ENCODE measurements at places on chromosomes 11 and 22. TPM values are rescaled to one million over a fixed set of nuclear protein-coding genes. Genes with fewer than 3 reads are reported as not detected.

DNA sequence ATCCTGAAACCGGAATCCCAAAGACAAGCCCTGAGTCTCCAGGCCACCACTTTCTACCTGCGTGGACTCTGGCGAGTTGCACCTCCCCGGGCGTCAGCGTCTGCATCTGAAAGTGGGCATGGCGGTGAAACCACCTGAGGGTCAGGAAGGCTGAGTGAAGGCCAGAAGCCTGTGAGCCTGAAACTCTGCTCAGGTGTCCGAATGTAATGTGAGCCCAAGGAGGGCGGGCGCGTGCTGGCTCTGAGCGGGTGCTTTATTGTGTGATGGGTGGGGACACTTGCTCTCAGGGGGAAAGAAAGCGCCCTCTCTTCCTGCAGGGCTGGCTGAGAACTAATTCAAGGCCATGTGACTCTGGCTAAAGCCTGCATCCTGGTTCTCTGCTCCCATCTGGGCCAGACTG, 135.6 kb downstream of the ST3GAL4 start:
- H3K4me1 ChIP-seq, result no peaks in the 10 kb centered on the region
- H3K4me3 ChIP-seq, result no peak overlapping the region
- no peaks in the 10 kb centered on the region for H3K36me3 ChIP-seq
- no peak for DNase-seq

- peaks cover 11% of the 10 kb centered on the region for H3K36me3 ChIP-seq
- DNase-seq, result no peak
- H3K27me3 ChIP-seq, result peaks cover 16% of the 10 kb centered on the region
- no peak overlapping the region for H3K4me3 ChIP-seq
- peaks cover 35% of the 10 kb centered on the region for H3K4me1 ChIP-seq
- H3K27ac ChIP-seq, result no peak overlapping the region
These were observed 15.1 kb upstream of the SPON1 start for GRCh38 chr11:13947379-13947778.

- H3K36me3 ChIP-seq, result no peaks in the 10 kb centered on the region
- H3K27me3 ChIP-seq, result peaks cover 21% of the 10 kb centered on the region
- H3K4me1 ChIP-seq, result peaks cover 10% of the 10 kb centered on the region
- DNase-seq, result no peak
- no peak overlapping the region for H3K4me3 ChIP-seq
- no peak overlapping the region for H3K27ac ChIP-seq
These were observed 3.2 kb downstream of the IFITM10 start for GRCh38 chr11:1746956-1747752.

GRCh38 chr11:1072116-1072820, 2.4 kb upstream of the MUC2 start:
- no peaks in the 10 kb centered on the region for H3K36me3 ChIP-seq
- H3K4me1 ChIP-seq, result no peaks in the 10 kb centered on the region
- no peak overlapping the region for H3K27ac ChIP-seq
- H3K4me3 ChIP-seq, result no peak overlapping the region
- H3K27me3 ChIP-seq, result no peaks in the 10 kb centered on the region

DNA sequence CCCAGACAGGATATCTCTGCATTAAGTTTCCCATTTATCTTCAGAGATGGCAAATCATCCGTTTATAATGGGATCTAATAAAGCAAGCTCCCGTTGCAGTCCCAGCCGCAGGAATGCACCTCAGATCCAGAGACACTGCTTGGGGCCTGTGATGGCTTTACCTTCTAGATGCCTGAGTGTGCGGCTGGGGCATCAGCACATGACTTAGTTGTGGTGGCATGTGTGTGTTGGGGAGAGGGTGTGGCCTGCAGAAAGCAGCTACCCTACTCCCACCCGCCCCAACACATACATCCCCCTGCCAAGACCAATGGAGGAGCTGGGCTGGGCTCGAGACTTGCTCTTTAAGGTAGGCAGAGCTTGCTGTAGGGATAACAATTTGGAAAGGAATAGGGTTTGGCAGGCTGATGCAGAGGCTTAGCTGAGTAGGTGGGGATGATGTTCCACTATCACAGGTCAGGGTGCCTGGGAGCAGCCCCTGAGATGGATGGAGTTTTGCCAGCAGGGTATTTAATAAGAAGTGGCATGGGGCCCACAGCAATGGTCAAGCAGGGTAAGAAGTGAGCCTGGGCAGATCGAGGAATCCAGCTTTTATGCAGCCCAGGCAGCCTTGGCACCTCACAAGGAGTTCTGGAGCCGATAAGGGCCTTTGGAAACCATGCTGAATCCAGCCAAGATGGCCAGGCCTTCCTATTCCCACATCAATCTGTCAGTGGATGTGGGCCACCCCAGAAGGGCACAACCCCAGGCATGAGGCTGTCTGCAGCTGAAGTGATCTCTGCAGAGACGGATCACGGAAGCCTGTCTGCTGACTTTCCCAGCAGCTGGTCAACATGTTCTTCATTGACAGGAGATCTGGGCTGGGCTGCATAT, 601.3 kb downstream of the BUD13 start:
- DNase-seq, result peak; percentile 1
- H3K27ac ChIP-seq, result no peak overlapping the region
- no peak overlapping the region for H3K4me3 ChIP-seq
- no peaks in the 10 kb centered on the region for H3K36me3 ChIP-seq
- no peaks in the 10 kb centered on the region for H3K27me3 ChIP-seq

ADSL gene
- 124 TPM for total RNA-seq

GNAZ gene
- total RNA-seq, result 0.37 TPM

ADAMTS15 gene
- 0.05 TPM for total RNA-seq

DNA sequence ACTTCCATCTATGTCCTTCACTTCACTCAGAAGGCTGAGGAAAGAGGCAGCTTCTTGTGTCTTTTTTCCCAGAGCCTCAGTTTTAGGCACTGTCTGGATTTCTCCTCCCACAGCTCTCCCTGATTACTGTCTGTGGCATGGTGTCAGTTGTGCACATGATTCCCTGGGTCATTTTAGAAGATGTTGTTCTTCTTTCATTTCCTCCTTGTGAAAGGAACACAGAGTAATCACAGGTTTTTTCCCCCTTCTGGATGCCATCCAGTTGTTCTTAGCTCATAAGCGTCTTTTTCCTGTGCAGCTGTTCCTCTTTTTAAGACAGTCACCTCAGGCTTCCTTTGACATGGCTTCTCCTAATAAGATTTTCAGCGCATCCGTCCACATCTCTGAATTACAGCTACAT, 212.2 kb downstream of the FAM181B start:
- H3K27me3 ChIP-seq, result no peaks in the 10 kb centered on the region
- no peaks in the 10 kb centered on the region for H3K36me3 ChIP-seq
- H3K4me3 ChIP-seq, result no peak overlapping the region
- no peak for DNase-seq
- H3K4me1 ChIP-seq, result no peaks in the 10 kb centered on the region

OR5I1 gene
- total RNA-seq, result not detected

DNA sequence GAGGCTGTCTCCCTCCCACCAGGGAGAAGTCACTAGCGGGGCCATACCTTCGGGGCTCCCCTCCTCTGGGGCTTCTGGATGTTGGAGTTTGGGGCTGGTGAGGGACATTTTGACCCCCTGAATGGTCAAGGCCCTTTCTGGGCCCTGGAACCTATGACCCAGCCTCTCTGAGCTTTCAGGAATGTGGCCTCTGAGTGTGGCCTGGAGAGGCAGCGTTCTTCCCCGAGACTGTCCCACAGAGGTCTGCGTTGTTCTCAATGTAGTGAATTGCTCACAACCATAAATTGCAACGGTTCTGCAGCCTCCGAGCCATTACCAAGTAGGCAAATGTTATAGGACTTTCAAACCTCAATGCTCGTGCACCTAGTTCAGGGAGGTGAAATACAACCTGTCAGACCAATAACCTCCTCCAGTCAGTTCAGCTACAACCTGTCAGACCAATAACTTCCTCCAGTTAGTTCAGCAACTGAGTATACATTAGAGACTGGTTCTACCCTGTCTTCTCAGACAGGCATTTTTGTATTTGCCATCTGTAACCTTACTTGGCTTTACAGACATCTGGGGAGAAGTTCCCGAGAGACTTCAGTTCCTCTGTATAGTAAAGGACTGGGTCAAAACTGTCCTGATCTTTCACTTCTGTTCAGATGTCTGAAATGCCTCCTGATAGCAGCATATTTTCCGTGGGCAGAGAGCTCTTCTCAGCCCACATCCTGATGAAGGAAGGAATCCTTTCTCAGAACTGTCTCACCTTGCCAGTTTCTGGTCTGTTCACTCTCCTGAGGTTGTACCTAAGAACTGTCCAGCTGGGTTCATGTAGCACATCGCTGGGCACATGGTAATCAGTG, 34.2 kb downstream of the MICAL2 start:
- peak overlapping the region; percentile 82 for H3K27ac ChIP-seq
- peaks cover 36% of the 10 kb centered on the region for H3K36me3 ChIP-seq
- H3K4me3 ChIP-seq, result no peak overlapping the region
- no peak for DNase-seq
- H3K27me3 ChIP-seq, result no peaks in the 10 kb centered on the region

GRCh38 chr22:24978308-24978707, 25.8 kb downstream of the KIAA1671 start:
- no peak overlapping the region for H3K27ac ChIP-seq
- no peak for DNase-seq
- H3K4me1 ChIP-seq, result no peaks in the 10 kb centered on the region
- H3K36me3 ChIP-seq, result no peaks in the 10 kb centered on the region
- H3K27me3 ChIP-seq, result peaks cover 8% of the 10 kb centered on the region
- no peak overlapping the region for H3K4me3 ChIP-seq

LDHAL6A gene
- 0.15 TPM for total RNA-seq

DNA sequence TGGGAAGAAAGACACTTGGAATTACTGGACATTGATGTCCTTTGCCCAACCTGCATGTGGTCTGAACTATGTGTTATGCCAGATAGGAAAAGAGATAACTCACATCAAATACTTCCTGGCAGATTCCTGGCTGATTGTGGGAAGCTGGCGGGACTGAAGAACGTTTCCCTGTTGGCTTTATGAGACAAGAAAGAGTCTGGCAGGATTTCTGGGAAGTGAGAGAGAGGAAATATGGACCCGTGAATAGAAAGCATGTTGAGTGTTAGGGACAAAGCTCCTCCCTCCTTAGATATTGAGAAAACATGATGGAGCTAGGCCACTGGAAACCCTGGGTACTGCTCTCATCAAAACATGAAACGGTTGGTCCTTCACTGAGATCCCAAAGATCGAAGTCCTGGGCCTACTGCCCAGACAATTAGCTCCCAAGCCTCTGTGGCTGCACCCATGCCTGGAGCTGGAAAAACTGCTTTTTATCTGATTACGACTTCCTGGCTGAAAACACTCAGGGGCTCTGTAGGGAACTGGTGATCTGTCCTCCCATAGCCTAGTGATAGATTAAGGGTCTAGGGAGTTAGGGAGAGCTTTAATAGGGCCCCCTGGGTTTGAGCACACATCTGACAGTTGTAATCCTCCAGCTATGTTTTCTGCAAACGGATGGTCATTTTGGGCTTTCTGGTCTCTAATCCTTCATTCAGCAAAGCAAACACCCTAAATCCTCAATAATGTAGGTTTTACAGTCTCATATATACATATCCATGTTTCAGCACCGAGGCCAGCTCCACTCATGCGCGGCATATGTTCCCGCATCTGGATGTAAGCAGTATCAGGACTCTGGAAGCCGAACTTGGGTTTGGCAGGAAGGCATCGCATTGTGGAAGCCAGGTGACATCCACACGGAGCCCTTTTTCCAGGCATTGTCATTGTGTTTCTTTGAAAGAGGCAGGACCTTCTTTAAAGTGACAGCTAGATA, 6.1 kb upstream of the B3GAT1 start:
- DNase-seq, result no peak
- no peaks in the 10 kb centered on the region for H3K36me3 ChIP-seq
- H3K27ac ChIP-seq, result no peak overlapping the region

OR9G4 gene
- total RNA-seq, result not detected

- H3K4me3 ChIP-seq, result no peak overlapping the region
- peaks cover 7% of the 10 kb centered on the region for H3K4me1 ChIP-seq
- no peaks in the 10 kb centered on the region for H3K27me3 ChIP-seq
- H3K27ac ChIP-seq, result peak overlapping the region; percentile 42
These were observed 10.7 kb downstream of the SMIM38 start for GRCh38 chr11:69166218-69167115.

Measured in activated CD4-positive, alpha-beta T cell treated with anti-CD3 and anti-CD28 coated beads, Interleukin-2, amount 10 ng/mL, durations not matched to agents 7 days and 5 days (primary cell).